Epithelial cell of prostate (primary cell): ENCODE measurements at places on chromosomes 3 and 15.
A peak's percentile ranks its signal among the peaks of the same experiment; 100 is the strongest.

DNA sequence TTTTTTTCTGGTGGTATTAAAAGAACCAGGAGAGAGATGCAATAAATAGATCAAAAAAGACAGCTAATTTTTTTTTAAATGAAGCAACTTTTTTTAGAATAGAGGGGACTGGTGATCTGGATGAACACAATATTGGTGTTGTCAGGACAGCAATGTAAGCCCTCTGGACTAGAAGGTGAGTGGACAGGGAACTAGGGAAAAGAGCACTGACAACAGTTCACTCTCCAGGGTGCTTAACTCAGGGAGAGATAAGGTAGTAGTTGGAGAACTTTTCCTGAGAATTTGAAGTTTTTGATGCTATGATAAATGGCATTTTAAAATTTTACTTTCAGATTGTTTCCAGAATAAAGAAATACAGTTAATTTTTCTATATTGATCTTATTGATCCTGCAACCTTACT, 158.3 kb upstream of the STAC start:
- no peak for DNase-seq

DNA sequence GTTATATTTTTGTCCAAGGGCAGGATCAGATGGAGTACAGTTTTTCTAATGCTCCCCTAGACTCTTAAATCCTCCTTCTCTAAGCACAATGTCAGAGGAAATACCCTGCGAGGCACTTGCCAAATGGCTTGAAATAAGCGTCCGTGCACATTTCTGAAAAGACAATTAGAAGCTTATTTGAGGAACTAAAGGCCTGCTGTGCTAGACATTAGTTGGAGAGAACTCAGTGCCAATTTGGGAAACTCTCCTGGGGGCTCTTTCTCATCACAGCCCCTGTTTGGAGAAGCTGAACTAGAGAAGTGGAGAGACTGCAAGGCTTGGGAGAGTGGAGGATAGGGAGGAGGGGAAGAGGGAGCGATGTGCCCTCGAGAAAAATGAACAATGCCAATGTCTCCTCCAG, 247.6 kb upstream of the C2CD4B start:
- no peak for DNase-seq

GRCh38 chr15:47500842-47501241, 216.5 kb upstream of the SEMA6D start:
- DNase-seq: no peak

GRCh38 chr3:123586131-123586530, 1.3 kb upstream of the HACD2 start:
- peak; percentile 41 for DNase-seq

DNA sequence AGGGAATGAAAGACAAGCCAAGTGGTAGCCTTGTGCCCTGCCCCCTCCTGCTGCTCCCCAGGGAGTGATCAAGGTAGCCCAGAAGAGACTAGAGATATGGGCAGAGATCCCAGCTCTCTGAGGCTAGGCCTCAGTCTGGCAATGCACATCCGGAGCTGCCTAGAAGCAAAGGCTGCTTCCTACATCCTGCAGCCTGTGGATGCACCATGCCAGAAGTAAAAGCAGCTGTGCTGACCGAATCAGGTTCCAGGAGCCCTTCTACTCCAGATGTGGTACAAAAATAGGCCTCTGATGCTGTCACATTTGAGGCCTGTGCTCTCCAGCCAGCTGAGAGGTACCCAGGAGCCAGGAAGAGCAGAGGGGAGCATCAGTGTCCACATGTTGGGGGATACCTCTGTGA, 16.0 kb downstream of the TRAIP start:
- DNase-seq: no peak

GRCh38 chr3:23669541-23670255, 136.1 kb upstream of the UBE2E1 start:
- DNase-seq: no peak

DNA sequence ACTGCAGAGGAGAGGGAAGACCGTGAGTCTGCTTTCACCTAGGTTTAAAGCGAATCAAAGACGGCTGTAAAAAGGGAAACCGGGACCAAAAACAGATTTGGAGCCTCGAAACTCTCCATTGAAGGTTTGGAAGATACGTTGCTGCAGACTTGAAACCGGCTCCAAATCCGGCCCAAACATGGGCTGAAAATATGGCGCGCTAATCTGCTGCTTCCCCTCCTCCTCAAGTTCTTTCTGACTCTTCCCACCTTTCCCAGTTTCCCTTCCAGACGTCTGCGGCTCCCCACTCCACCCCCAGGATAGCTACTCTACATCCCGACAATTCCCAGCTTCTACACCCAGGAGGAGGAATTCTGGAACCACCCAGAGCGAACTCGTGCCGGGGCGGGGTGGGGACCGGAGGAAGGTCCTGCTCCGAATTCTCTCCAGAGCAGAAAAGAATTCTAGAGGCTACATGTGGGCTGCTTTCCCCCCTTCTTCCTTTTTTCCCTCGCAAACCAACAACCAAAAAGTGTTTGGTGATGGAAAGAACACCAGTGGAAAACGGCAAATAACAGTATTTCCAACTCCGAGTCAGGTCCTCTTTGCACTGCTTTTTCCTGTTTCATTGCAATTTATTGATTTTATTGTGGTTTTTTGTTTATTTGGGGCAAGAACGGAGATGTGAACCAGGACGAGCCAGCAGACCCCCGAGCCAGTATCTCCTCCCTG, 8.5 kb downstream of the EOMES start:
- no peak for DNase-seq

- DNase-seq: no peak
Measured at GRCh38 chr3:138786788-138787271, 47.9 kb downstream of the PIK3CB start.

DNA sequence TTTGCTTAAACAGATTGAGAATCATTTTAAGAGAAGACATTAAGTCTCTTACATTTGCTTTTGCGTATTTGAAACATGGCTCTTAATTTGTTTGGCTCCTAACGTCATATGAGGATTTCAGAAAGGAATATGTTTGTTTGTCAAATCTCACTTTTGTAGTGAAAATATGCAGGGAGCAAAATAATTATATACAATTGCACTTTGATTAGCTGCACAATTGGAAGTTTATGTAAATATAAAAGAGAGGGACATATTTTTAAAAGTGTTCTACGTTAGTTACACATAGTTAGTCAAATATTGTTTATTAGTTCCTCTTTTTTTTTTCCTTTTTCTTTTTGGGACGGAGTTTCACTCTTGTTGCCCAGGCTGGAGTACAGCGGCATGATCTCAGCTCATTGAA, 42.7 kb upstream of the GOLIM4 start:
- DNase-seq: no peak

GRCh38 chr3:147383617-147384016, 22.7 kb downstream of the ZIC4 start:
- DNase-seq: no peak

DNA sequence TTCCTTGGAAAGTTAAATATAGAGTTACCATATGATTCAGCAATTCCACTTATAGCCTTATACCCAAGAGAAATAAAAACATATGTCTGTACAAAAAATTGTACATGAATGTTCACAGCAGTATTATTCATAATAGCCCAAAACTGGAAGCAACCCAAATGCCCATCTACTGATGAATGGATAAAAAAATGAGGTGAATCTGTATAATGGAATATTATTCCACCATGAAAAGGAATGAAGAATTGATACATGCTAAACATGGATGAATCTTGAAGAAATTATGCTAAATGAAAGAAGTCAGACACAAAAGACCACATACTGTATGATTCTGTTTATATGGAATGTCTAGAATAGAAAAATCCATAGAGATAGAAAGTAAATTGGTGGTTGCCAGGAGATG, 61.4 kb downstream of the TTC23 start:
- DNase-seq: no peak

GRCh38 chr3:52149726-52150125, 4.5 kb downstream of the POC1A start:
- no peak for DNase-seq

DNA sequence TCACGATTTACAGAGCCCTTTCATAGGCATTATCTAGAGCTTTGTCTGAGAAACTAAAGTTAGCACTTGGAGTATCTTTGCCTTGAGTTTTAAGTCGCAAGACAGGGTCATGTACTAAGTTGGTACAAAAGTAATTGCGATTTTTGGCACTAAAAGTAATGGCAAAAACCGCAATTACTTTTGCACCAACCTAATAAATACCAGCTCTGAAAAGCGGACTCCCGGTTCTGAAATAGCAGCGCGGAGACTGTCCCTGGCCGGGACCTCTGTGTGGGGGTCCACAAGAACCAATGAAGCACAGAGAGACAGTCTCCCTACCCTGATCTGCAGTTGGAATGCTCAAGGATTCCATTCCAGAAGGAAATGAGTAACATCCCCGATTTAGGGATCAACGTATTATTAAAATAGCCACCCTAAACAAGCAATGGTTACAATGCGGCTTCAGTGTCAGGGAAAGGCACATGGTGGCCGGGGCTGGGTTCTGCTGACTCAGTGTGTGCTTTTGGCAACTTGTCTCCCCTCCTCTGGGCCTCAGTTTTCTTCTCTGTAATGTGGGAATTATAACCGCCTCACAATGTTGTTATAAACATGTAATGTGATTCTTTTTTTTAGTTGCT, 150.3 kb upstream of the MCTP2 start:
- no peak for DNase-seq

DNA sequence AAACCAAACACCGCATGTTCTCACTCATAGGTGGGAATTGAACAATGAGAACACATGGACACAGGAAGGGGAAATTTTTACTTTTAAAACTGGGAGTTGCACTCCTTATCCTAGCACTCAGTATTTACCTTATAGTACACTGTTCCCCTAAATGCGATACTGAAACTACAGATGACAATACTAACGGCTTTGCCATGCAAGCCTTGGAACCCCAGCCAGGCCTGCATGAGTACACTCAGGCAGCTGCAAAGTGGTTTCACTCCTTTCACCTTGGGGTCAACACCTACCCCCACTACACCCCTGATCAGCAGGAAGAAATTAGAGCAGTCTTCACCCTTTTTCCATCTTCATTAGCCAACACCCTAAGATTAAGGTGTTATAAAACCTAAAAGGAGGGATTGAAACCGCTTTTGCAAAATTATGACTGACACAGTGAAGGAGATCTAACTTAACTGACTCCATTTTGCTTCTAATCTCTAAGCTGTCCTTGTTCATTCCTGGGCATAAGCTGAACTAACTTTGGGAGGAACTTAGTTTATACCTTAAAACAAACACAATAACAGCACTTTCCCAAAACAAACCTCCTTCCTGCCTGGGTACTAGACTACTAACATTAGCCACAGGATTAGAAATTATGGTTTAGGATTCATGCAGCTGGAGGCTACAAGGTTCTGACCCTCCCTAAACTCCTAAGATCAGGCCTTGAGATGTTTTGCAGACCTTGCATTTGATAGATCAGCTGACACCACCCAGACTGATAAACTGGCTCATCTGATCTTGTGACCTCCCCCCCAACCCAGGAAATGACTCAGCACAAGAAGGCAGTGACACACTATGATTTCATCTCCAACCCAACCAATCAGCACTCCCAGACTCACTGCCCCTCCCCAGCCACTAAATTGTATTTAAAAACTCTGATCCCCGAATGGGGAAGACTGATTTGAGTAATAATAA, 452.1 kb upstream of the PPP2R3A start:
- peak; percentile 43 for DNase-seq

DNA sequence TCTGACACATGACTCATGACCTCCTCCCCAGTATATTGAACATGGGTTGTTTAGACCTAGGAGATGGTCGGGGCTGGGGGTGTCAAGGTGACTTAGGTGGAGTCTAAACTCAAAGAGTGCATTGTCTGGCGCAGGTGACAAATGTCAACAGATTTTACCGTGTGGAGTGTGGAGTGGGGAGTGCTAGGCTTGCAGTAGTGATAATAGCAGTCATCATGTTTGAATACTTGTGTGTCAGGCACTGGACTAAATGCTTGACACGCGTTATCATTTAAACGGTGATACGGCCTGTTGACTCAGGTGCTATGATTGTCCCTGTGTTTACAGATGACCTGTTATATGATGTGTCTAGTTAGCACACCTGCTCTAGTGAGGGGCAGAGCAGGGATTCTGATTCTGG, 30.8 kb downstream of the MUC20 start:
- DNase-seq: no peak

GRCh38 chr15:82186719-82187406, 75.7 kb downstream of the EFL1 start:
- no peak for DNase-seq

DNA sequence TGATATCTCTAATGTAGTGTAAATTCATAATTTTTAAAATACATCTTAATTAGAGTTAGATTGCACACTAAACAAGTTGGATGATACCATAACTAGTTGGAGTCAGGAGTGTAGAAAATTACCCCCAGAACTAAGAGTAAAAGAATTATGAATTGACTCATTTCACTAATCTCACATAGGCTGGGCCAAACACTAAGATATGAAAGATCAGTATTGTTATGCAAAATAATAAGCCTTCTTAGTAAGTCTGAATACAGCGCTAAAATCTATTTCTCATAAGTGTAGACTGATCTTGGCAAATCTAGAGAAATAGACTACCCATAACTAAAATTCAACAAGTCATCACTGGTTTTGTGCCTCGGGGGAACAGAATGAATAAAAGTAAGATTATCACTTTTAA, 979.0 kb downstream of the ROBO1 start:
- DNase-seq: no peak

- DNase-seq: no peak
Measured at GRCh38 chr3:42035816-42036482, 55.2 kb upstream of the TRAK1 start.

- DNase-seq: no peak
Measured at GRCh38 chr3:102400142-102400541, 34.7 kb upstream of the ZPLD1 start.

DNA sequence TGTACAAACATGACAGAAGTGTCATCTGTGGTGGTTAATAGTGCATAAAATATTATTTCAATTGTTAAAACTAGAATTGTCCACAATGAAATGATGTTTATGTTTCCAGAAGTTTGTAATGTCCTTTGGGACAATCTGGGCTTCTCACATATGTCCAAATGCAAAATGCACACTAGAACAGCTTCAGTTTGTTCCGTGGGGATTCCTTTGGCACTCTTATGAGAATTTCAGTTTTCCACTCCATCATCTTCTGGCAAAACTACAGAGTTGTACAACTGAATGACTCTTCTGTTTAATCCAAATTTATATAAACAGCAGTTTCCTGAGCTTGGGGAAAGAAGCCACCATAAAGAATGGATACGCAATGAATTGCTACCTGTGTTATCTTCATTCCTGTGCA, 2.0 kb upstream of the OR5H6 start:
- DNase-seq: no peak

GRCh38 chr3:64271631-64272030, 46.4 kb upstream of the PRICKLE2 start:
- DNase-seq: no peak

- peak; percentile 56 for DNase-seq
Measured at GRCh38 chr3:190485830-190486532, 27.9 kb upstream of the IL1RAP start.

- no peak for DNase-seq
Measured at GRCh38 chr3:127865941-127866340, 43.6 kb upstream of the MGLL start.

DNA sequence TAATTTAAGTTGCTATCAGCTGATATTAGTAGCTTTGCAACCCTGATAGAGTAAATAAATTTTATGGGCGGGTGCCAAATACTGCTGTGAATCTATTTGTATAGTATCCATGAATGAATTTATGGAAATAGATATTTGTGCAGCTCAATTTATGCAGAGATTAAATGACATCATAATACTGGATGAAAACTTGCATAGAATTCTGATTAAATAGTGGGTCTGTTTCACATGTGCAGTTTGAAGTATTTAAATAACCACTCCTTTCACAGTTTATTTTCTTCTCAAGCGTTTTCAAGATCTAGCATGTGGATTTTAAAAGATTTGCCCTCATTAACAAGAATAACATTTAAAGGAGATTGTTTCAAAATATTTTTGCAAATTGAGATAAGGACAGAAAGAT, 70.0 kb downstream of the ECT2 start:
- no peak for DNase-seq

GRCh38 chr15:95693917-95694316, 636.6 kb upstream of the NR2F2 start:
- DNase-seq: no peak
